Muscle of arm (tissue), 14 donors: ENCODE measurements at places on chromosomes 2 and 18.

- no peak for DNase-seq
These were observed 32.9 kb upstream of the FZD5 start for GRCh38 chr2:207802650-207803049.

GRCh38 chr18:24860978-24861680, 400.7 kb downstream of the HRH4 start:
- DNase-seq: no peak

GRCh38 chr2:8379549-8379948, 302.3 kb upstream of the ID2 start:
- DNase-seq: no peak

DNA sequence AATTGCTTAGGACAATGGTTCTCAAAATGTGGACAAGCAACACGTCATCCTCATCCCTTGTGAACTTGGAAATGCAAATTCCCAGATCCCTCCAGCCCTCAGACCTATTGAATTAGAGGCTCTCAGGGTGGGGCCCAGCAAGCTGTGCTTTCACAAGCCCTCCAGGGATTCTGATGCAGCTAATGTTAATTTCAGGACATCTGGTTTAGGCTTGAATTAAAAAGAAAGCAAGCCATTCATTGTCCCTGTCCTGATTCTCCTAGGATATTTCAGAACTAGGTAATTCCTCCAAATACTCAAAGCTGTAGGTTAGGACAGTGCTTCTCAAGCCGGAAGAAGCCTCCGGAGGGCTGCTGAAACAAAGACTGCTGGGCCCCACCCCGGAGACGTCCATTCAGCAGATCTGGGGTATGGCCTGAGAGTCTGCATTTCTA, 26.0 kb upstream of the GLI2 start:
- no peak for DNase-seq

DNA sequence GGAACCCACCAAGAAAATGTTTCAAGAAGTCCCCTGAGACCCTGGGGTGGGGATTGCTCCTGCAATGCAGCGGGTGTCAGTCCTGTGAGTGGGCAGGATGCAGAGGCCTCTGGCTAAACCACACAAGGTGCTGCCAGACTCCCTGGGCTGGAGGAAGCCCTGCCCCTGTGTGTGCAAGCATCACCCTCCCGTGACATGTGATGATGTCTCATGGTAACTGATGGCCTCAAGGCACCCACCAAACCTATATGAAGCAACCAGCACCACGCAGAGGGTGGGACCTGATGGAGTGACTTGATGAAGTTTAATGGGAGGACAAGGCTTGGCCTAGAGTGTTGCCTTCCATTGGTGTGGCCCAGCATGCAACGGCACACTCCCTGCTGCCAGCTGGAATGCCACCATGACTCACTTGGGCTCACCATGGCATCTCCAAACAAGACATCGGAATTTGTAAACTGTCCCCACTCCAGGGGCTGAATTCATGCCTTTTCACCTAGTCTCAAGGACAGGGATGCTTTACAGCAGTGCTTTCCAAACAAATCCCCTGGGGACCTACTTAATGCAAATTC, 8.7 kb upstream of the SLC14A1 start:
- DNase-seq: no peak

DNA sequence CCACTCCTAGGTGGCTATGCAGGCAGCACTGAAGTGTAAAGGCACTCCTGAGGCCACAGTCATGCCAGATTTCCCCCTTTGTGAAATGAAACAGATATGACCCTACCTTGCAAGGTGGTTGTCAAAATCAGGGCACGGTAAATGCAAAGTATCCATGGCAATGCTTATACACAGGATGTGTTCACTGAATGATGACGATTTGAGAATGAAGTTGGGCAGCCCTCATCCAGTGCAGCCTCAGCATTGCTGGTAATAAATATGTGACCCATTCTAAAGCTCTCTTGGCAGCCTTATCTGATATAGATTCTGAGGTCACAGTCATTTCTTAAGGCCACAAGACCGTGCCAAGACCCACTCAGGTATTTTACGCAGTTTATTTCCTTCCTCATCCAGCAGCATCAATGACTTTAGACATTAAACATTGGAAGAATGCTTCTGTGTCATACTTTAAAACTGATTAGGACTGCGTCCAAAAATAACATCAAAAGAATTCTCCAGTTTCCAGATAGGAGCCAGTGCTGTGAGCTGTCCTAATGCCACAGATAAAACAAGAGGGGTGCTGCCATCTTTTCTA, 125.5 kb upstream of the SERTAD2 start:
- no peak for DNase-seq

DNA sequence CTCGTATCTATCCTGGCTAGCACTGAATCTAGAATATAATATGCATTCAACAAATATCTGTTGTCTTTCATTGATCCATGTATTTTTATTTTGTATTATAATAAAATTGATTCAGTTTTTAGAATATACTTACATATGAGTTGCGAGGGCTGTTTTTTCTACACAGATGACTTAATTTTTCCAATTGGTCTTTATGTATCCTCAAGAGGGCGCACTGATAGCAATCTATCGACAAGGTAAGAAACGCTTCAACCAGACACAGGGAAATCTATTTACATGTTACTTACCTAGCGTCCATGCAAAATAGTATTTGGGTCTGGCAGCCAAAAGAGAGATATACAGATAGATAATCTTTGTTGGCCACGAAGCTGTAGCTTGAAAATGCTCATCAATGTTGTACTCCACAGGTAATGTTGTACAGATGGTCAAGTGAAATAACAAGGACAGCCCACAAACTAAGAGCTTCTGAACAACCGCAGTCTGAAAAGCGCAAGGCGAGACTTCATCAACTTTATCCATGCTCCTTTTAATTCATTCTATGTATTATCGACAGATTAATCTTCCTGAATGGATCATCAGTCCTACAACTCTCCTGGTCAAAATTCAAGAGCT, 35.5 kb upstream of the KIDINS220 start:
- peak; percentile 36 for DNase-seq

DNA sequence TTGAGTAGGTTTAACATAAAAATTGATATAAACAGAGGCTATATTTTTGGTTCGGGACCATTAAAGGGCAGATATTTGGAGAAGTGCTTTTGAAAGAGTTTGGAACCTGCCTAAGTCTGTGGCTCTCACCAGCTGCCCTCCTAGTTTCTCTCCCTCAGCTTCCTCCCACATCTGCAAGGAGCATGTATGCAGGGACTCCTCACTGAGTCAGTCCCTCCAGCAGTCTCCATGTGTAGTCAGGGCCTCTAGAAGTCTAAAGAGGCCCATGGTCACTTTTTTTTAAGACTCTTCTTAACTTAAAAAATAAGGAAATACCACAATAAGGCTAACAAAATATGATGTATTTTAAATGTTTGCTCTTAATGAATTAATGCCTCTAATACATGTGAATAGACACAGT, 220.0 kb upstream of the TANK start:
- no peak for DNase-seq

DNA sequence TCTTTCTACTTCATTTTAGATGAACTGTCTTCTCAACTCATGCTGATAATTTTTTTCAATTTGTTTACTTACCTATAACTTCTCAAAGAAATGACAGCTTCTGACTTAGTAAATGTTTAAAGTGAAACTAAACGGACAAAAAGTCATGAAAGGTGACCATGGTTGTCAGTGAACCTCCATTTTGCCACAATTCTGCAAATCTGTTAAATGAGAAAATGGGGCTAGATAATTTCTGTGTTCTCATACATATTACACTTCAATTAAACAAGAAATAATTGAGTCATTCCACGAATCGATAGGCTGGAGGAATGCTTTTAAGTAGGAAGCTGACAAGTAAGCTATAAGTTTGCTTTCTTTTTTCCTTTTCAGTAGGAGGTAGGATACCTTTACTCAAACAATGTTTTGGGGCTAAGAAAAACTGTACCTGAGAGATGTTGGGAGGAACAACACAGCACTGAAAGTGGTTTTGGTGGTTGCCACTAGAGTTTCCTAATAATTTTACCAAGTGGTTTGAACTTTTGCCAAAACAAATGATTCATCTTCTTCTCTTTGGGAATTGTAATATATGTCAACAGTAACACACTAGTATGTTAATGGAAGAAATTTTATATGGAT, 17.1 kb downstream of the DYNAP start:
- no peak for DNase-seq

DNA sequence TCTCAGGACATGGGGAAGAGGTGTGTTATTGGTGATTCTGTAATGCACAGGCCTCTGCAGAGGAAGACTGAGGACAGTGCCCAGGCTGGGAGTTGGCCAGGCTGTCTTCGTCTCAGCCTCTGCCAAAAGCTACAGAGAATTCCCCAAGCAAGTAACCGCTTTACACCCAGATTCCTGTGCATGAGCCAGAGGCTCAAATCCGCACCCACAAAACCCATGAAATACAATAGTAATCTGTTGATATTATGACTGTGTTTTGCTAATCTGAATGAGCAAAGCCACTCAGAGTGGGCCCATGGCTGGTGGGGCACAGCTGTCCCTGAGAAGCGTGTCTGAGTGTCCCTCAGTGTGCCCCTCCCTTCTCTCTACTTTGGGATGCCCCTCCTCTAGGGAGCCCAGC, 149.5 kb upstream of the PXDN start:
- DNase-seq: no peak

DNA sequence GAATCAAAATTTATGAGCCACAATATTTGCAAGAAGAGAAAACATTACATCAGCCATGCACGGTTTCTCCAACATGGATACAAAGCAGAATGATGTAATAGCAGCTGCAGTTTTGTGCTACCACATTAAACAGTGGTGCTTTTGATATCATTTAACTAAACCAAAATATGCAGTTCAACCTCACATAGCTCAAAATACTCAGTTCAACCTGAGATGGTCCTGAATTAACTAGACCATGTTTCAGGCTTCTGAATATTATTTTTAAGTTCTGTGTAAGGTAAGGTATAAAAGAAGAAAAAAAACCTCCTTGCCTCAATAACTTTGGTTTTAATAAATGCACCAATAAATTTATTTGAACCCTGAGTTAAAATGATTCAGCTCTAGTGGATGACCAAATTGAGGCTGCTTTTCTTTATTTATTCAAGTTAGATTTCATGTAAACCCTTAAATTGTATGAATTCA, 18.8 kb upstream of the TSPYL6 start:
- DNase-seq: peak; percentile 46

DNA sequence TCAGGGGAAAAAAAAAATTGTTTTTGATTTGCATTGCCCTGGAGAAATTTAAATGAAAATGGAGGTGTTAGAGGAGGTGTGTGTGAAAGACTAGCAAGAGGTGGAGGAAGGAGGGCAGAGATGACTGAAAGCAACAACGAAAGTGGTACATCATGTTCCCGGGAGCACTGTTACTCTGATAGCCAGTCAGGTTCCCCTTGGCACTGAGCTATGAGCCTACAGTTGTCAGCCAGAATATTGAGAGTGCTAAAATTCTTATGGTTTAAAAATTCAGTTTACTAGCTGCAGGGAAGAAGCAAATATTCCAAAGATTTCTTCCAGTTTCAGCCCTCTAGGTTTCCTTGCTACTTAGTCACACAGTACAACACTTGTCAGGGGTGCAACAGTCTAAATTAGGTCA, 366.7 kb upstream of the DLGAP1 start:
- DNase-seq: no peak

DNA sequence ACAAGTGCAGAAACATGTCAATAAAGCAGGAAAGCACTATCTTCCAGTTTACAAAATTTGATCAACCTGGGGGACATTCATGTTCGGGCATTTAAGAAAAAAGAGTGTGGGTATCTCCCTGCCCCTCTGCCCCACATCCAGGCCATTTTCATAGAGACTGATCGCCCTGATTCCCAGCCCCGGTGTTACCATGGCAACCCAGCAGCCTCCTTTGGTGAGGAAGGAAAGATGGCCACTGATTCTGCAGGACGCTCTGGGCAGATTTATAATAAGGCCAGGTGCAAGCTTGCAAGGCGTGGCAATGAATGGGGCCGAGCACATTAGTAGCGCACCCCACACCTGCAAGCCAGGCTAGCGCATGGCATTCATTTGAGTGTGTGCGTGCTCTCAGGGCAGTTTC, 36.7 kb upstream of the ARL4C start:
- no peak for DNase-seq

DNA sequence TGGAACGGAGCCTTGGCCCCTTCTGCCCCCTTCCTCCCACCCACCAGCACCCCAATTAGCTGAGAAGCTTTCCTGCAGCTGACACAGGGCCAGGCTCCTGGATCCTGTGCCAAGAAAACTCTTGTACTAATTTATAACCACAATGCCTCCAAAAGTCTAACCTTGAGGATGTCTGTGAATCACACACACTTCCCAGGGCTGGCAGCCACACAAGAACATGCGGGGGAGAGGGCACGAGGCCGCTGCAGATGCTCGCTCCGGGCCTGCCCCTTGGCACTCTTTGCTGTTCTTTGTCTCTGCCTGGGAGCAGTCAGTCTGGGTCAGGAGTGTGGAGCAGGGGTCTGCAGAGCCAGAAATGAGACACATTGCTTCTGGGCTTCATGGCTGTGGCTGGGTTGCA, 62.7 kb upstream of the KIF5C start:
- DNase-seq: no peak

DNA sequence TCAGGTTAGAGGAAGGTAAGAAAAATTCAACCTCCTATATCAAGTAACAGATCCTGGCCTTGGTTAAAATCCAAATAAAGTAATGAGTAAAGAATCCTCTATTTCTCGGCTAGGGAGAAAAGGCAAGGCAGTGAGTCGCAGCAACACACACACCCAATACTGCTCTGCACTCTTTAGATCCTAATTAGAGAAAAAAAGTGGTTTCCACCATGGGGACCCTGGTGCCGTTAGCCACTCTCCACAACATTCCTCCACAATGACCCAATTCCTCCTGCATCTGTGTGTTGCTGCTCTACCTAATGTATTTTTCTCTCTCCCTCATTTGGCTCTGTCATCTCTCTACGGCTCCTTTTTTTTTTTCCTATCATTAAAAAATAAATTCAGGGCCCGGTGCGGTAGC, 462.7 kb downstream of the METTL4 start:
- peak; percentile 19 for DNase-seq

DNA sequence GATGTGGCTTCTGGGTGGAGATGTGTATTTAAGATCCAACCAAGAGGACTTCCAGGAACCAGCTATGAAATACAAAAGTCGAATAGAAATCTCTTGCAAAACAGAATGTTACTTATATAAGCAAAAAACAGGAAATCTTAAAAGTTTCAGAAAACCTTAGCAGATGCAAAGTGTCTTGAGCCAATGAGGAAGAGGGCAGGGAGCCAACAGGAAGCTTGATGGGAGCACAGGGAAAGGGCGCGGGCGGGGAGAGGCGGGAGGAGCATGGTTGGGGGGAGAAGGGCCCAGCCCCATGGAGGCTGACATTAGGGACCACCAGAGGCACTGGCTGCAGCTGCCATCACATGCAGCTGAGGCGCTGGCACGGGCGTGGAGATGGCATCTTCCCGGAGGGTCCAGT, 203.3 kb downstream of the SNTG2 start:
- peak; percentile 80 for DNase-seq

- no peak for DNase-seq
These were observed 35.8 kb downstream of the TSN start for GRCh38 chr2:121791290-121791689.

DNA sequence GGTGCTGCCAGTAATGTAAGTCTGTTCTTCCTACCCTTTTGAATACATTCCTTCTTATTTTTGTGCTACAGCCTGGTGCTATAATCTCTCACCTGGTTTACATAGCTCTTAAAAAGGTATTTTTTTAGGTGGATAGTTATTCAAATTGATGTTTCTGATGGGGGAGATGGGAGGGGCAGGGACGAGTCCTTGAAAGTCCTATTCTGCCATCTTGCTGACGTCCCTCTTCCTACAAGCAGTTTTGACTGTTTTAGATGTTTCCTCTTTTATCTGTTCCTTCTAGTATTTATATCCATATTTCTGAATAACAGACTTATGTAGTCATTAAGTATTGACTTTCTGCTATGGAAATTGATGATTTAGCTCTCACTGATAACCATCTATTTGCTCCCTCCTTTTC, 256.4 kb downstream of the KIAA1328 start:
- DNase-seq: no peak

GRCh38 chr2:134623796-134624195, 95.0 kb downstream of the TMEM163 start:
- no peak for DNase-seq
